SK-MEL-5 (cell line): ENCODE measurements at places on chromosomes 4 and X. TPM values are rescaled to one million over a fixed set of nuclear protein-coding genes. Genes with fewer than 3 reads are reported as not detected.

- DNase-seq, result no peak
Observed at GRCh38 chr4:75030649-75031235, 97.8 kb downstream of the PARM1 start.

DNA sequence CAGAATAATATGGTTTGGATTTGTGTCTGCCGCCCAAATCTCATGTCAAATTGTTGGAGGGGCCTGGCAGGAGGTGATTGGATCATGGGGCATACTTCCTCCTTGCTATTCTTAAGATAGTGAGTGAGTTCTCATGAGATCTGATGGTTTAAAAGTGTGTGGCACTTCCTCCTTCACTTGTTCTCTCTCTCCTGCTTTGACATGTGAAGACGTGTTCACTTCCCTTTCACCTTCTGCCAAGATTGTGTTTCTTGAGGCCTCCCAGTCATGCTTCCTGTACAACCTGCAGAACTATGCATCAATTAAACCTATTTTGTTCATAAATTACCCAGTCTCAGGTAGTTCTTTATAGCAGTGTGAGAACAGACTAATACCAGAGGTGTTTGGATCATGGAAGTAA lies 325.7 kb upstream of the GIMD1 start:
- DNase-seq, result no peak

BLOC1S4 gene
- 12.4 and 12.9 TPM in 2 replicates for total RNA-seq

UGT2B7 gene
- 3.3 and 4.7 TPM in 2 replicates for total RNA-seq
